MM.1S (cell line): ENCODE measurements at places on chromosomes 3 and 15.

- no peak for DNase-seq
Observed at GRCh38 chr3:55828712-55829111, 341.6 kb upstream of the WNT5A start.

DNA sequence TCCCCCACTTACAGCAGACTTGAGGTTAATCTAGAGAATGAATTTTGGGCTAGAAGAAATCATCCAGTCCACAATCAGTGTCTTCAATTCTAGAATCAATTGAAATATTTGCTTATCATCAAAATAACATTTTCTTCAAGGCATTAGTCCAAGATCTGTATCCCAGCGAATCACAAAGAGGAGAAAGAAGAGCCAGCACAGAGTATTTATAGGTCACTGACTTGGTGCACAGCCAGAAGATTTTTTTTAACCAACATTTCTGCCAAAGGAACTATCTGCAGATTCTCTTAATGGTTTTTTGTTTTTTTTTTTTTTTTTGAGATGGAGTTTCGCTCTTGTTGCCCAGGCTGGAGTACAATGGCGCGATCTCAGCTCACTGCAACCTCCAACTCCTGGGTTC is 178.2 kb downstream of the TNIK start:
- no peak for DNase-seq

DNA sequence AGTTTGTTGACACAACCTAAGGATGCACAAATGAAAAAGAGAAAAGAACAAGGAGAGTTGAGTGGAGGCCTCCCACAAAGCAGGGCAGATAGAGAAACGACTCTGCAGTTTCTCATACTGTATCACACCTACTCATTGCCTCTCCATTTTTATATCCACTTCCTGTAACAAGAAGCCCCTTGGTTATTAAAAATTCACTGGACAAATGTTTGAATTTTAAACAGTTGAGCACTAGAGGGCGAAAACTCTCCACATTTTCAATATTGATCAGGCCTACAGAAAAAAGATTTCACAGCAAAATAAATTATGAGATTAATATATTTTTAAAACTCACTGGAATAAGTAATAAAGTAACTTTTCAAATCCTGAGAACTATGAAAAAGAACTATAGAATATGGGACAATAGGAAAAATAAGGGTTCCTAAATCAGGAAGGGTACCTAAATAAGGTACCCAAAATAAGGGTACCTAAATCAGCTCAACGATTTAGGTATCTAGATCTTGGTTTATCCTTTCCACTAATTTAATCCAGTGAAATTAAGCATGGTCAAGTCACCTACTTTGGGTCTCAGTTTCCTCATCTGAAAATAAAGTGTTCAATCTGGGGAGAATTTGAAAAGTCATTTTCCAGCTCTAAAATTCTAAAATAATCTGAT is 47.0 kb upstream of the PPIB start:
- DNase-seq: peak; percentile 33

GRCh38 chr3:161866176-161866575 is 369.6 kb downstream of the OTOL1 start:
- no peak for DNase-seq
